Stimulated activated CD4-positive, alpha-beta T cell treated with anti-CD3 and anti-CD28 coated beads, TNF-alpha, amount 100 ng/mL, for 1 hour (primary cell): ENCODE measurements at places on chromosomes 5 and 9.

GRCh38 chr5:137751869-137752491 lies 2.2 kb downstream of the HNRNPA0 start:
- no peak for DNase-seq

DNA sequence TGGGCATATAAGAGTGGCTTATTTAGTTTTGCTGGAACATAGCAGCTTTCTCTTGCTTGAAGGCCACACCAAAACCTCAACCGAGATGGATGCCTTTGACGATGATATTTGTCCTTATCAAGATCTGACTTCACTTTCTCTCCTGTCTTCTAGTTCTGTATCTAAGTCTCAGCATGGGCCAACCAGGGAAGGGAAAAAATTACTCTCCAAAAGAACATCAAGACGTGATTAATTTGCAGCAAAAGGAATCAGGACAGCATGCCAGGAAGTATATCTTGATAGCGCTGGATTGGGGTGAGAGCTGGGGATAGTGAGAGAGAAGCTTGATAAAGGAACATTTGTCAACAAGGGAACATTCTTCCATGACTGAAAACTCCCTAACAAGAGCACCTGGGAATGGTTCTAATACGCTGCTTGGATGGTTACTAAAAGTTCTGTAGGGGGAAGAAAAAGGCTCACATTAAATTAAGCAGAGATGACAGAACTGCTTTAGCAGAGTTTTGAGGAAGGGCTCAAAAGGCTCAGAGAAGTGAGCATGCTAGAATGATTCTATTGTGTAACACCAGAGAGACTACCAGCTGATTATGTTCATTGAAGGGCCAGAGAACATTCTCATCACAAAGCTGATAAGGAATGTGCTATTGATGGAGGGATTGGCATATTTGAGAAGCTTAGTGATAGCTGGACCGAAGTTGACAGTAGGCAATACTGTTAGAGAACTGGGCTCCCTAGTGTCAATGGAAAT lies 21.6 kb upstream of the ANXA1 start:
- DNase-seq = no peak

DNA sequence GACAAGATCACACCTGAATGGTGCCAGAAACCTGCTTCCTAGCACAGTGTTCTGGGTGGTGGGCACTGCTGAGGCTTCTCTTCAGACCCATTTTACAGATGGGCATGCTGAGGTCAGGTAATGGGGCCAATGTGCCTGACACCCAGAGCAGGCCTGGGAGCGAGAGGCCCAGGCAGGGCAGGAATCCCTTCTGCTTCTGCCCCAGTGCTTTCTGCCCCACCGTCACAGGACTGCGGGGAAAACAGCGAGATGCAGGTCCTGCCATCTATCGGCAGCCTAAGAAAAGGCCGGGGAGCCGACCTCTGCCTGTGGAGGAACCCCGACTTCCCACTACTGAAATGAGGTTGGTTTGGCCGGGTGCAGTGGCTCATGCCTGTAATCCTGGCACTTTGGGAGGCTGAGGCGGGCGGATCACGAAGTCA lies 22.8 kb upstream of the RNU6ATAC start:
- DNase-seq = no peak

- DNase-seq = no peak
These were observed 73.2 kb upstream of the PIP5K1B start for GRCh38 chr9:68631811-68632210.

GRCh38 chr5:131525805-131526204 lies 109.2 kb downstream of the RAPGEF6 start:
- DNase-seq = no peak

DNA sequence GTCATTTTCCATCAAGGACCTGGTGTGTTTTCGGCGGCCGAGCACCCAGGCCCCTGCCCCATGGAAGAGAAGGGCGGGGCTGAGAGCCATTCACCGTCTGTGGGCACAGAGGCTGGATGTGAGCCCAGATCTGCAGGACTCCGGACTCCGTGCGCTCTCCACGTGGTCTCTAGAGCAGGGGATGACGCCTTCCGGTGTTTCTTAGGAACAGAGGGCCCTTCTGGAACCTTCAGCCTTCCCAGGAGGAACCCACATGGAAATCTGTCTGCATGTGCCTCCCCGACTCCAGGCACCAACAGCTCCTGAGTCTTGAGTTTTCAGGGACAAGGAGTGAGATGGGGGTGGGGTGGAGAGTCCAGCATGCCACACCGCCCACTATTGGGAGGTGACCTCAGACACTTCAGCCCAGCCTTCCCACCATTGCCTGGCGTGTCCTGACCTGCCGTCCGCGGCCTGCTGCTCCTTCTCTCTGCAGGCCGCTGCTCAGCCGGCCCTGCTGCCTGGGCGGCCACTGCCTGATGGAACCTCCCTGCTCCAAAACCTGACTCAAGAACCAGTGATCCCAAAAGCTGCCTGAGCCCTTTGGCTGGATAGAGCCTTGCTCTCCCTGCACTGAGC lies 2.4 kb upstream of the RXRA start:
- DNase-seq = no peak

DNA sequence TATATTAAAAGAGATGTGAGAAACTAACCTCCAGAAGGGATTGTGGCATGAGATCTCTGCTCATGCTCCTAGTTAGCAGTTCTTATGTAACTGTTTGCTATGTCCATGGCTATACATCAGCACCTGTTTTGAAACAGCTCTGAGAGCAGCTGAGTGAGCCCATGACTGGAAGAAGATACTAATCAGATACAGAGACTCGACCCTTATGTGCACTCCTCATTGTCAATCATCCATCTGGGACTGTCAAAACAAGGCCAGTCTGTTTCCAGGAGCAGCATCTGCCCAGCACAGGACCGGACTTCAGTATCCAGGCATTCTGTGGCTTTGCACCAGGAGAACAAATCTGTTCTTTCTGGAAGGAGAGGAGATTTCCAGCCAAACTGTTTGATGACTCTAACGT lies 77.7 kb downstream of the EFNA5 start:
- DNase-seq = no peak

DNA sequence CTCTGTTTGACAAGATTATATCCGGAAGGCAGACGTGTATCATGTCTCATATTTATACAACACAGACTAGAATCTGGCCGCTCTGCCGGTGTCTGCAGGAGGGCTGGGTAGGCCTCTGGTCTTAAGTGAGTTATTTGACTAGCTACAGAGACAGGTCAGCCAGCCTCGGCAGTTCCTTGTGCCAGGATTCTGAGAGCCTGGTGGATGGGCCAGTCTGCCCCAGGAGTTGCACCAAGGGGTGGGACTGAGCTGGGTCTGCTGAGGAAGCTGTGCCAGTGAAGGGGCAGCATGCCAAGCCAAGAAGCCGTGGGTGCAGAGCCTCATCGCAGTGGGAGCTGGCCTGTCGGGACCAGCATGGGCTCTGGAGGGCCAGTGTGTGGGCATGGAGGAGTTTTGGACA lies 7.1 kb downstream of the SNX18 start:
- no peak for DNase-seq

DNA sequence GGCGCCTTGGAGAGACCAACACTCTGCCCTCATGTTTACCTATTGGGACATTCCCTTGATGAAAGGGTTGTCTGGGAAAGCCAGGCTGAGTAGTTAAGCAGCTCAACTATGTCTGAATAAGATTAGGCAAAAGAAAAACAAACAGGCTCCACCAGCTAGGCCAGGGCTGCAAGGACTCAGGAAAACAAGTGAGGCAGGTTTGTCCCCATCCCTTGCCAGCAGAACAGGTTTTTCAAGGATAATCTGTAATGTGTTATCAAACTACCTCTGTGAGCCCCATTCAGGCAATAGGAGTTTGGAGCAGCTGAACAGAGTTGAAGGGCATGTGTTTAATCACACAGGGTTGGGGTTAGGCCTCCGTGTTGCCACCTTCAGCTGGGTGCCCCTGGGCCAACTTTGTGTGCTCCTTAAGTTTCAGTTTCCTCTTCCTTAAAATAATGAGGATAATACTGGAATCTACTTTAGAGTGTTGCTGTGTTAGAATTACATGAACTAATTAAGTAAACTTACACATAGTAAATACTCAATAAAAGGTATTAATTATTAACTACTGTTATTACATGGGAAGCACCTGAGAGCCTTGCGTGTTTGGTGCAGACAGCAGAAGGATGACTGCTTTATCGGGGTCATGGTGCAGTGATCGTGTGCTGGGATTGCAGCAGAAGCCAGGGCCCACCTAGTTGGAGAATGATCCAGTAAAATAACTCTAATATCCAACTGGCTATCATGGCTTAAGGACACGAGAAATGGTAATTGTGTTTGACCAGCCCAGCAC lies 72.1 kb upstream of the ATP10B start:
- DNase-seq = no peak

DNA sequence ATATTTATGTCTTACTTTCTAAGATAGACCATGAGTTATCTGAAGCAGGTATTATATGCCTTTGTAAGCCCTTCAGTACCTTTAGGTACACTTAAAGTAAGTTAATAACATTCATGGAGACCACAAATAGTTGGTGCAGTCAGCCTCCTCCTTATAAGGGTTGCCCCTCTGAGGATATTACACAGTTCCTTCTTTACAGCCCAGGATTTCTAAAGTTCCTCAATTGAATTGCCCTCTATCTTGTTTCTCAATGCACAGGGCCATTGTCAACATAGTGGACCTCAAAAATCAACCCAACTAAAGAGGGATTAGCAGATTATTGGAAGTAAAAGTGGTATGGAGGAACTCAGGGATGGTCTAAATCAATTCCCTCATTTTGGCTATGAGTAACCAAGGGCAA lies 50.3 kb downstream of the HMHB1 start:
- DNase-seq = no peak

DNA sequence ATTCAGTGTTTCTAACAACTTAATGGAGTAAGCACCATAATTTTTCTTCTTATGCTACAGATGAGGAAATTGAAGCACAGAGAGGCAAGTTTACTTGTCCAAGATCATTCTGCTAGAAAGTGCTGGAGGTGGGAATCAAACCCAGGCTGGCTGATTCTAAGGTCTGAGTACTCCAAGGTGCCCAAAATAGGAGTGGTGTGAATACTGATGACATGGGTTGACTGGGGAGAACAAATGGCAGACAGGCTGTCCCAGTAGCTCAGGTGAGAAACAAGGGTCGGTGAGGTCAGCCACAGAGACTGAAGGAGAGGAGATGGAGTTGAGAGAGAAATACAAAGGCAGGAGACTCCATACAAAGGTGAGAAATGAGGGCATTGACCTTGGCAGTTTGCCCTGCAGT lies 144.5 kb upstream of the EGFLAM start:
- no peak for DNase-seq

- no peak for DNase-seq
These were observed 240.4 kb downstream of the IRX2 start for GRCh38 chr5:2511126-2511525.

- no peak for DNase-seq
These were observed 82.5 kb downstream of the PALM2AKAP2 start for GRCh38 chr9:109862452-109862851.

GRCh38 chr5:126854526-126855110 lies 77.7 kb downstream of the LMNB1 start:
- no peak for DNase-seq

GRCh38 chr5:103582364-103582763 lies 19.8 kb upstream of the NUDT12 start:
- no peak for DNase-seq

DNA sequence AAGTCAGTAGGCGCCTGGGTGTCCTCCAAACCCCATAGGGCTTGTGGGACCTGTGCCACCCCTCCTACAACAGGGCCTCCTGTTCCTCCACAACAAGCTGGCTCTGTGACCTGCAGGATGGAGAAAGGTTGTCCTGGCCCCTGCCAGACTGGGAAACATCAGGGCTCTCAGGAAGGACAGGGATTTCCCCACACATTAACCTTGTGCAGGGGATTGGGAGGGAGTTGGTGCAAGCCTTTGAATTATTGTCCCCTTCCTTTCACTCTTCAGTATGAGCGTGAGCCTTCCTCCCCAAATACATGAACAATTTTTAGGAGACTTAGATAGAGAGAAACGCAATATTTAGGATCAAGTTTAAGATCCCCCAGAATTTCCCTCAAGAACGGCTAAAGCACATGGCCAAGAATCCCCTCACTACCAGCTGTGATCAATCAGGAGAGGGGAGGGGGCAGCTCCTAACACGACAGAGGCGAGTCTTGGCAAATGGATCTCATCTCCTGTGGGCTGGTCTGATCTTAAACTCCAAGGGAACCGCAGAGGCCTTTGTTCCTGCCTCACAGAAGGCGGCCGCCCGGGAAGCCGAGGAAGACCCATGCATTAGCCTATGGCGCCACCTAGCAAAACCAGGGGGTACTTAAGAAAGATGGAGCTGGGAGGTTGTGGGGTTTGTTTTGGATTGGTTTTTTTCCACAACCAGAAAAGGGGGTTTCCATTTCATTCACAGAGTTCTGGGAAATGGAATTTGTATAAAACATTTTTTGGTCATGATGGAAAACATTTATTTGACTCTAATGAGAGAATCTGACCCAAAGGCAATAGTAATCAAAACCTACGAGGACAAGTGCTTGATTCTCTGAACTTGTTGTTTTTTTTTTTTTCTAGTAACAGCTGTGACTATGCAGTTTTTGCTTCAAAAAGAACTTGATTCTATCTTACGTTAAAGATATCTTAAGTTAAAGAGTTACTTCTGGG lies 36.1 kb upstream of the OSMR start:
- no peak for DNase-seq

DNA sequence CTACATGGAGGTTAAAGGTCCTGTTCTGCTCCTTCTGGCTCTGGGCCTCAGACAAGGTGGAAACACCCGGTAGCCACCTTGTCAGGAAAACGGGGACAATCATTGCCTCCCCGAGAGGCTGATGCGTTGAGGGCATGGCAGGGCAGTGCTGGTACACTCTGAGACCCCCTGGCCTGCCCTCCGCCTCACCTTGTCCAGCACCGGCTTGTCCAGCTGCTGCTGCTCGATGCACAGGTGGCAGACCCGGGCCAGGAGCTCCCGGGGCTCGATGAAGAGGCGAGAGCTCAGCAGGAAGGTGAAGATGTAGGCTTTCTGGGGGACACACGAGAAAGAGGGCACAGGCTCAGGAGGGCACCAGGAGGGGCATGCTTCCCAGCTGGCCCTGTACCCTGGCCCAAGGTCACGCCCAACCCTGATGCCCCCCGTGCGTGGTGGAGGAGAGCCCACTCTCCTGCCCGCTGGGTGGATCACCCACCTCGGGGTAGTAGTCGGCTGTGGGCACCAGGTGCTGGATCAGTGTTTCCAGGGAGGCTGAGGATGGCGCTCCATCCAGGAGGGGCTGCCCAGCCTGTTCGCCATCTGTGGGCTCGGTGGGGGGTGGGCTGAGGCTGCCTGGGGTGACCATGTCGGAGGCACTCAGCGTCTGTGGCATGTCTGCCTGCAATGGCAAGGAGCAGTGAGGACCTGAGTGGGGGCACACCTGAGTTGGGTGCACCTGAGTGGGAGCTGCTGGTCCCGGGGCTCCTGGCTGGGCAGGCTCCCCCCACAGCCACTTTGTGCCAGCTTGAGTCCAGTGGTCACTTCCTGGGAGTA lies 66.0 kb upstream of the RNF130 start:
- DNase-seq = no peak

DNA sequence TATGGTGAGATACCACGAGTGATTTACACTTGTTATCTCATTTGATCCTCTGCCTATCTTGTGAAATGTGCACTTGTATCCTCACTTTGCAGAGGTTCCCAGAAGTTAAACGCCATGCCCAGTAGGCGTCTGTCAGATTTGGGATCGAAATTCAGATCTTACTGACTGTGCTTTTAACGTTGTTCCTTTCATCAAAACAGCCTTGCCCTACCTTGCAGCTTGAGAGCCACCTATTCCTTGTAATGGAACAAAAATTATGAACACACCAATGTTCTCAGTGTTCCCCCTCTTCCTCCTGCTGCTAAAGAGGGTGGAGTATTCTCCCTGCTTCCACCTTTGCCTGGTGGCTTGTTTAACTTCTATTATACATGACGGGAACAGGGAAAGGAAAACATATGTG lies 257.0 kb downstream of the MSX2 start:
- no peak for DNase-seq

GRCh38 chr5:72290356-72291133 lies 29.5 kb downstream of the MRPS27 start:
- no peak for DNase-seq
